NCI-H748 treated with DMSO at 0.1 percent for 48 hours (cell line): ENCODE measurements at places on chromosomes 7 and 10.

- DNase-seq: no peak
Measured at GRCh38 chr7:12518920-12519681, 51.4 kb upstream of the SCIN start.

DNA sequence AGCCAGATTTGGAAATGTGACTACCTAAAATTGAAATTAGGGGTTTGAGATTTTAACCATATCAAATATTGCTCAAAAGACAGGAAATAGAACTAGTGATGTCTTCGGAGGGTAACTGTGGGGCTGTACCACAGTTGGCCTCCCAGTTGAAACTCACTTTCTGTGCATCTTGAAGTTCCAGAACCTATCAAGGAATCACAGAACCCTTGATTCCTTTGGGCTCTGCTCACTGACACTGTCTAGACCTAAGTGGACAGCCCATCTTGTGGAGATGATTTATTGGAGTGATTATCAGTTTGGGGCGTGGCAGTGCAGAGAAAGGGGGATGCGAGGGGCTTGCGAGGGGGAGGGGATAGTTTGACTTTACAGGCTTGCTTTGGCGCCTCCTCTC lies 134.2 kb upstream of the GJD4 start:
- no peak for DNase-seq

DNA sequence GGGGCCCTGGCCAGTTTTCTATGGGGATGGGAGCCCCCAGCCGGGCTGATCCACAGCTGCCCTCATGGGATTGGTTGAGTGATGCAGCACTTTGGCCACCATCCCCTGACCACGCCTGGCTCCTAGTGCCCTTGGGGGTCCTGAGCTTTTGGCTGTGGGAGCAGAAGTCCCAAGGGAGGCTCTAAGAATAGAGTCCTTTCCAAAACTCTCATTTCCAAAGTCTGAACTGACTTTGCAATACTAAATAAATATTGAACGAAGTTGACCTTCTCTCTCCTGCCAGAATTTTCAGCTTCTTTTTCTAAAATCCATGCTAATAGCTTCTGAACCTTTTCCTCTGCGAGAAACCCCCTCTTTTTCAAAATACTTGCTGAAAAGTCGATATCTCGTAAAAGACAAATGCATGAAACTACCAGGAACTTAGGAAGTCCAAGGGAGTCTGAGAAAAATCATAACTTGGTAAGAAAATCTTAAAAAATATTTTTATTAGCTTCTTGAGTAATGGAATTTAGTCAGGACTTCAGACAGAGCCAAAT lies 62.7 kb upstream of the IGFBP3 start:
- DNase-seq: no peak

DNA sequence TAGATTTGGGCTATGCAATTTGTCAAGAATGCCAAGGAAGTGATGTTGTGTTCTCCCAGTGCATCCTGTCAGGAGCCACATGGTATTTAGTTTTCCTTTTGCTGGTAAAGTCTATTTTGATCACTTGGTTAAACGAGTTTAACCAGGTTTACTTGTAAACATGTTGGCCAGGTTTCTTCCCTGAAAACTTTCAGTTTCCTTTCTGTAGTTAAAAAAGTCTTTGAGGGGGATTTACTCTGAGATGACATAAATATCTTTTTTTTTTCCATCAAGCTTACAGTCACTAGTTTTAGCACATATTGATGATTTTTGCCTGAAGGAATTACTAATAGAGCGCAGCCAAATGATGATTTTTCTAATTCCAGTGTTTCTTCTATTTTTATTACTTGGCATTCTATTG lies 320.5 kb downstream of the PHF14 start:
- no peak for DNase-seq

GRCh38 chr7:103996639-103997038 lies 7.2 kb upstream of the RELN start:
- no peak for DNase-seq

GRCh38 chr7:83492802-83493201 lies 156.1 kb downstream of the SEMA3E start:
- DNase-seq: no peak

- DNase-seq: no peak
Measured at GRCh38 chr7:107827501-107827900, 24.5 kb upstream of the SLC26A3 start.

DNA sequence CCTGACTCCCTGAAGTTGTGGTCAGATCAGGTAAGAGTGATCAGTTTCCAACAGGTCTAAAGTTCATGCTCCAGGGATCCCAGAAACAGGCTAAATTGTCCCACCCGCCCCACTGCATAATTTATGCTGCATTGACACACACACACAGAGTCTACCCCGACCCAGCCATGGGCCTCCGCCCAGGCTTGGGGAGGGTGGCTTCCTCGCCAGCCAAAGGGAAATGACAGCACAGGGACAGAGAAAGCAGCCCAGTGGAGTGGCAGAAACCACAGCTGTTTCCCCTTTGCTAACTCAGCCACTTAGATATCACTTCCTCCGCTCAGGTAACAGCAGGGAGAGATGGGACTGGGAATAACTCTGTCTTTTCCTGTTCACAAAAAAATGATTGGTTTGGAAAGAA lies 9.4 kb downstream of the SH3PXD2A start:
- no peak for DNase-seq

DNA sequence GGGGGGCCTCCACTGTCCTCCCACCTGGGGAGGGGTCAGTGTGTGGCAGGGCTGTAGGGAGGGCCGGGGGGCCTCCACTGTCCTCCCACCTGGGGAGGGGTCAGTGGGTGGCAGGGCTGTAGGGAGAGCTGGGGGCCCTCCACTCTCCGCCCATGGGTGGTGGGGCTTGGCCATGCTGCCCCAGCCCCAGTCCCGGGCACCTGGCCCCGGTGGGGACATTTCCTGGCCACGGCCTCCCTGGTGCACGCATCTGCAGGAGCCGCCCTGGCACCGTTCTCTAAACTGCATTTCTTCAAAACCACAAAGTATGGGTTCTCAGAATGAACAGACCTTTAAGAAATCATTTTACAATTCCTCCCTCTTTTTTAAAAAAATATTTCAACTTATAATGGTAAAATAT lies 89.3 kb upstream of the PDGFA start:
- DNase-seq: no peak

- no peak for DNase-seq
Measured at GRCh38 chr10:5589661-5590511, 65.1 kb downstream of the CALML3 start.

DNA sequence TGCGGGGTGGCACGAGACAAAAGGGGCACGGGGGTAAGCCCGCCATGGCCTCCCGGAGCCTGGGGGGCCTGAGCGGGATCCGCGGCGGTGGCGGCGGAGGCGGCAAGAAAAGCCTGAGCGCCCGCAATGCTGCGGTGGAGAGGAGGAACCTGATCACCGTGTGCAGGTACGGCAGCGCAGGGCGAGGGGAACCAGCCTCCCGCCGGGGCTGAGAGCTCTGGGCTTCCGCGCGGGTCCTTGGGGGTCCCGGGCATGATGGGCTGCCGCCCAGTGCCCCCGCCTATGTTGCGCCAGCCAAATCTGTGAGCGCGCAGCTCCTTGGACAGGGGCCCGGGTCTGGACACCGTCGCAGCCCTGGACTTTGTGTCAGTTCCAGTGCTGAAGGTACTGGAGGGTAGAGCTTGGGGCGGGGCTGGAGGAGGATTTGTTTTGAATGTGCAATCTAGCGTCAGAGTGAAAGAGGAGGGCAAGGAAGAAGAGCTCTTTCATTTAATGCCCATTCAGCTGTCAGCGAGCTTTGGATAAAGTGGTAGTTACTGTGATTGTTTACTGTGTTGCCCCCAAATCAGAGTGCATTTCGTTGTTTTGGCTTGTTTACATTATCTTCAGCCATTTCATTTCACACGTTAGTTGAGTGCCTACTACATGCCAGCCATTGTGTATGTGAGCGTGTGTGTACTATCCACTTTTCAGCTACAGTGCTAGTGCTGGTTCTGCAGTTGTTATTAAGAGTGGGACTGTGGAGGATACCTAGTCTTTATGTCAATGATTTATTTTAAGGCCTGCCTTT lies 777 bp downstream of the RUNDC3B start:
- DNase-seq: peak; percentile 14

- DNase-seq: no peak
Measured at GRCh38 chr7:65444899-65445823, 71.5 kb downstream of the ZNF92 start.

DNA sequence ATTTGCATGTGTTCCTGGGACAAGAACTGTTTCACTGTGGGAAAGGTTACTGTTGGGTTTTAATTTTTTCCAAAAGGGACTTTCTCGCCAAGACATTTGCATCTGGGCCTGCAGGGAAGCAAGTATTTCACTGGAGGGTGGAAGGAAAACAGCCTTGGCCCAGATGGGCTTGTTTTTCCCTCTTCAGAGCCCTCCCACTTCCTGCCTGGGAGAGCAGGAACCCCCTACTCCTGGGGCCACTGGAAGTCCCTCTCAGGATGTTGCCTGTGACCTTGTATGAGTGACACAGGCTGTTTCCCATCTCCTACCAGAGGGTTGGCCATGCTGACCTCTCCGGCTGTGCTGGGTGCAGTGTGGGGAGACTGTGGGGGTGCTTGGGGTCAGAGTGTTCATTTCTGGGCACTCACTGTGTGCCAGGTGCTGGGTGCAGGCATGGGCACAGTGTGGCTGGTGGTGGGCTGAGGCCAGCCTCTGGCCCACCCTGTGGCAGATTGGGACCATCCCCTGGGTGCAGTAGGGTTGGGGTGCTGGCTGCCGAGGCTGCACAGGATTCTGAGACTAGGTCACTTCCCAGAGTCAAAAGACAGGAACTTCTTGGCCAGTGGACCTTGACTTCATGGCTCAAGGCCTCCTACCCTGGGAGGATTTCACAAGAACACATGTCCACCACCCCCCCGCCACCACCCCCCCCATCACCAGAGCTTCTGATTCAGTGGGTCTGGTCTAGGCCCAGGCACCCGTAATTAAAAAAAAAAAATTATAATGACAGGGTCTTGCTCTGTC lies 10.2 kb downstream of the TSPAN15 start:
- no peak for DNase-seq

DNA sequence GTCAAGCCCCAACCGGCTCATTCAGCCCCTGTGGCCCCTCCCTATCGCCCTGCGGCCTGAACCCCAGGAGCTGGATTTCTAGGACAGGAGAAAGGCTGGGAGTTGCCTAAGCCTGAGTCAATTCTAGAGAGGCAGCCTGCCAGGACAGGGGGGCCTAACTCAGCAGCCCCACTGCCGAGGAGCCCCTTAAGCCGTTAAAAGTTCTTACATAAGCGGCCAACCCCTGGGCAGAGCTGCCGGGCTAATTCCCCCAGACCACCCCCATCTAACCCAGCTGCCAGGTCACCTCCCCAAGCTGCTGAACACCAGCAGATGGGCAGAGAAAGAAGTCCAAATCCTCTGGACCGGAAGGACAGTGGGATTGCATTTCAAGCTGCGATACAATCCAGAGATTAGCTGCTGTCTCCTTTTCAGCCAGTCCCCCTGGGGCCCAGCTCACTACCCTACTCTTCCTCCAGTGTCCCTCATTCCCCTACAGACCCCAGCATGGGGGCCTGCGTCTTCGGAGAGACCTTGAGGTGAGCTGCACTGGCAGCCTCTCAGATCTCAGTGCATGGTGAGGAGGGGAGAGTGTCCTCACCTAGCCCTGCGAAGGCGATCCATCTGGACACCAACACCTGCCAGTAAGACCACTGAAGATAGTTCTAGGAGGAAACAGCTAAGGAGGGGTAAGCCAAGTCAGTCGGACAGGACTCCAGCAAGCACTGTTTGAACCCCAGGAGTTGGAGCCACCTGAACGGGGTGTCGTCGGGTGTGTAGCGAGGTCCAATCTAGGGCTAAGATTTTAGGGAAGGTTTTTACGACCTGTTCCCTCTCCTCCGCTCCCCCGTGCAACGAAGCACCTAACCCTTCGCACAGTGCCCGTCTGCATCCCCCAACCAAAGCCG lies 830 bp downstream of the IMPDH1 start:
- no peak for DNase-seq
